ENCODE measurements at places on chromosomes 7 and 10. TPM values are rescaled to one million over a fixed set of nuclear protein-coding genes. Genes with fewer than 3 reads are reported as not detected.
A peak's percentile ranks its signal among the peaks of the same experiment; 100 is the strongest.

LIPN gene
- total RNA-seq: not detected

MRLN gene
- not detected for total RNA-seq

DNA sequence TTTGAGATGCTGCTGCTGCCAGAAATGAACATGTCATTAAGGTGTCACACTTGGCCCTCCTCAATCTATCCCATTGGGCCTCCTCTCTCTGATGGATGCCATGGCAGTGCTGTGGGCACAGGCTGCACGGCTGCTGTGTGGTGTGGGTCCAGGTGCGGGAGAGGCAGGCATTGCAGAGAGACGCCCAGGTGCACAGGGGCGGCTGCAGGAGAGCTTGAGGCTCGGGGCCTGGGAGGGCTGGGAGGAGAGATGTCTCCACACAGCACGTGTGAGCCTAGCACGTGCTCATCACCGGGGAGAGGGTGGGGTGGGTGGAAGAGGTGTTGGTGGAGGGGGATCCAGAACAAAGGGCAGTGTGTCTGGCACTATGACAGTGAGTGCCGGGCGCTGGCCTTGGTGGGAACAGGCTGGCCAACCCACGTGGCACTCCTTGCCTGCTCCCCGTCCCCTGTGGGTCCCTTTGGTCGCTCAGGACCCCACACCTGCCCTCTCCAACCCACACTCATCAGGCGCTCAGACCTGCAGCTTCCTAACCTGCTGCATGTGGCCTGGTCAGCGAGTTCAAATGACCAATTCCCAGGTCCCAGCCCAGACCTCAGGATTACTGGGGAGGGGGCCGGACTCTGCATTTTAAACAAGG is 39.9 kb upstream of the BNIP3 start:
- DNase-seq: no peak

- no peak for DNase-seq
These were observed 37.3 kb downstream of the SH3PXD2A start for GRCh38 chr10:103818105-103818504.

GRCh38 chr10:129972966-129973673 is 9.0 kb upstream of the EBF3 start:
- DNase-seq: no peak

ACTL6B gene
- not detected for total RNA-seq

DNA sequence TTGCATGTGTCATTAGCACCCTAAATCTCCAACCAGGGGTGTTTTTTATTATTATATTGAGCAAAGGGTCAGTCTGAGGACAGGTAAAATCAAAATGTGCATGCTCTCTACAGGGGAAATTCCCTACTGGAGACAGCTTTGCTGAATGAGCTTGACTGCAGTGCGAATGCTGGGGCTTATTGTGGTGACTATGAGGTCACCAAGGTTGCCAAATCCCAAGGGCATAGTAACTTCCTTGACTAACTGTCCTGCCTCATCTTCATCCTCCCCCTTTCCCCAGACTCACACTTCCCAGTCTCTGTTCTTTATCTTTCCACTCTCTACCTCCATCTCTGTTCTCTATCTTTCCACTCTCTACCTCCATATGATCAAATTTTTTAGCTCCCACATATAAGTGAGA is 22.9 kb upstream of the AOC1 start:
- no peak for DNase-seq

DNA sequence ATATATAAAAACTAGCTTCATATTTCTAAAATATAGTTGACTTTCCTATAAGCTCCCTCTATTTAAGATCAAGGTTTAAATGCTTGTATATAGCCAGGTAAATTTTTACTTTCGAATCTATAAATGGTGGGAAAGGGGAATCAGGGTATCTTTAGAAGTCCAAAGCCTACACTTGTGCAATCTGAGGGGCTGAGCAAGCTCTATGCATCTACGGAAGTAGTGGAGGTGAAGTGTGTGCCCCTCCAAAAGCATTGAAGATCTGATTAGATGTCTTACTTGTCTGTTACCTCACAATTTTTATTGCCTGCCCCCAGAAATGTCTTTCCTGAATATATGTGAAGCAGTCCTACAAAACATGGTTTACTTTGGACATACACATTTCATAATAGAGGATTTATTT is 1.6 kb downstream of the AKAP9 start:
- DNase-seq: peak; percentile 8

GRCh38 chr10:23686722-23687121 is 247.8 kb downstream of the OTUD1 start:
- DNase-seq: no peak

GRCh38 chr10:68618234-68618633 is 58.1 kb downstream of the TET1 start:
- DNase-seq: no peak

PAX2 gene
- total RNA-seq: not detected

- DNase-seq: no peak
These were observed 61.1 kb downstream of the SNX13 start for GRCh38 chr7:17879075-17879661.

LBX1 gene
- total RNA-seq: not detected

DNA sequence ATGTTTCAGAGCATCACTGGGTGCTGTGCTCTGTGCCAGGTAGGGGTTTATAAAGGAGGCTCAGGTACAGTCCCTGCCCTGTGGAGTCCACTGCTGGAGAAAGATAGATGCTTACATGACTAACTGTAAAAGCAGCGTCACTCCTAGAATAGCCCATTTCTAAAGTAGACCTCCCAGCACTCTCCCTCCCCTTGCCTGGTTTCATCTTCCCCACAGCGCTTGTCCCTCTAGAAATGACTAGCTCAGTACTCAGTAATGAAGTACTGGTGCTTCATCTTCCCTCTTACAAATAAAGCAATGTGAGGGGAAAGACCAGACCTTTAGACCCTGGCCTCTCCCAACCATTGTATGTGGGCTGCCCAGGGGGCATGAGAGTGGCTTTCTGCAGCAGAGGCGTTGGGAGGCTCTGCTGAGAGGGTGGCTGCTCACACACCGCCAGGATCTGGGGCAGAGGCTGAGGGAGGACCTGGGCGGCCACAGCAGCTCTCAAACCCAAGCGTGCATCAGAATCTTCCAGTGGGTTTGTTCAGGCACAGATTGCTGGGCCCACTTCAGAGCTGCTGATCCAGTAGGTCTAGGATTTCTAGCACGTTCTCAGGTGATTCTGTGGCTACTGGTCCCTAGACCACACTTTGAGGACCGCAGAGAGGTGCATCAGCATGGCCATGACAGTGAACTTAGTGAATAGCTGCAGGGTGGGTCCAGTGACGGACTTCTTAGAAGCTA is 110.3 kb upstream of the ANLN start:
- no peak for DNase-seq

- no peak for DNase-seq
These were observed 65.1 kb upstream of the ITGA8 start for GRCh38 chr10:15784662-15785300.

SDK1 gene
- 0.05 TPM for total RNA-seq

EN2 gene
- not detected for total RNA-seq

DNA sequence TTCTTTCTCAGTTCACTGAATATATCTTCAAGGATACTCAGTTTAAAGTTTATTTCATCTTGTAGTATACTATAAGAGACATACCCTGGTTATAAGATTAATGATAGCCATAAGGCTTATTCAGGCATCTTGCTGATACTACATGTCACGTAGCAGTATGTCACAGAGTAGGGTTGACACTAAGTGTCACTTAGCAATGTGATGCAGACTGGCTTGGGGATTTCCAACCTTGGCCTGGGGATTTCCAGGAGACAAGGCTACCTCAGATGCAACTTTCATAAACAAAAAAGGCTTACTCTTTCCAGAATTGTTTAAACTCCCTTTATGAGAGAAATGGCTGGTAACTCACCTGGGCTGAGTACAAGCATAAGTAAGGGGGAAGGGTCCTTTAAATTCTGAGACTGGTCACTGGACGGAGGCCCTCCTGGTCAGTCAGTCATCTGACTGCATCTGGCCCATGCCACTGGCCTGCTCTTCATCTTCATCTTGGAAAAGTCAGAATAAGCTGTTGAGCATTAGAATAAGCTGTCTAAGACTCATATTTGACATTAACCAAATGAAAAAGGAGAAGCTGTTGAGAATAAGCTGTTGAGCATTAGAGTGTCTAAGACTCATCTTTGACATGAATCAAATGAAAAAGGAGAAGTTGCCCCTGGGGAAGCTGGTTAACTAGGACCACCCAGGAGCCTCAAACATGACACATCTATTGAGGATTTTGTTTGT is 9.5 kb downstream of the SLC13A1 start:
- DNase-seq: no peak

HSPA12A gene
- not detected for total RNA-seq

DNA sequence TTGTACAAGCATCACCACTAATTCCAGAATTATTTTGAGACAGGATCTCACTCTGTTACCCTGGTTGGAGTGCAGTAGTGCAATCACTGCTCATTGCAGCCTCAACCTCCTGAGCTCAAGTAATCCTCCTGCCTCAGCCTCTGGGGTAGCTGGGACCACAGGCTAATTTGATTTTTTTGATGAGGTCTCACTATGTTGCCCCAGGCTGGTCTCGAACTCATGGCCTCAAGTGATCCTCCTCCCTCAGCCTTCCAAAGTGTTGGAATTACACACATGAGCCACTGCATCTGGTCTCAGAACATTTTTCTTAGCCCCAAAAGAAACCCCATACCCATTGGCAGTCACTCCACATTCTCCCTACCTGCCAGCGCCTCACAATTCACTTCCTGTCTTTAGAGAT is 3.5 kb upstream of the WBP1L start:
- no peak for DNase-seq

DNA sequence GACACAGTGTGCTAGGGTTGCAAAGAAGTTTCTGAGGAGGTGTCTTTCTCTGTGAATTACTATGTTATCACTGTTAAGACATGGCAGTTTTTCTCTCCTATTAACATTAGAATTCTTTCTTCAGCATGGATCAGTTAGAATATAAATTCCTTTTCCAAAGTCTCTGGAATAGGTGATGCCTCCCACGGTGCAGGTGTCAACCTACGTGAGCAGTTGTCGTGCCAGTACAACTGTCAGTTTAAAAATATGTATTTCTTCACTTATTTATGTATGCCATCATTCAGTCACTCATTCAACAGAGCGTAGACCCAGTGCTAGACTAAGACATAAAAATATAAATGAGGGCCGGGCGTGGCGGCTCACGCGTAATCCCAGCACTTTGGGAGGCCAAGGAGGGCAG is 83.5 kb downstream of the TACC2 start:
- no peak for DNase-seq

- DNase-seq: no peak
These were observed 353.1 kb upstream of the LRRTM3 start for GRCh38 chr10:66572700-66573099.

- DNase-seq: no peak
These were observed 93.7 kb downstream of the SVOPL start for GRCh38 chr7:138607216-138608126.

OR6V1 gene
- total RNA-seq: not detected

- no peak for DNase-seq
These were observed 32.9 kb upstream of the PCBD1 start for GRCh38 chr10:70921285-70921684.

DNA sequence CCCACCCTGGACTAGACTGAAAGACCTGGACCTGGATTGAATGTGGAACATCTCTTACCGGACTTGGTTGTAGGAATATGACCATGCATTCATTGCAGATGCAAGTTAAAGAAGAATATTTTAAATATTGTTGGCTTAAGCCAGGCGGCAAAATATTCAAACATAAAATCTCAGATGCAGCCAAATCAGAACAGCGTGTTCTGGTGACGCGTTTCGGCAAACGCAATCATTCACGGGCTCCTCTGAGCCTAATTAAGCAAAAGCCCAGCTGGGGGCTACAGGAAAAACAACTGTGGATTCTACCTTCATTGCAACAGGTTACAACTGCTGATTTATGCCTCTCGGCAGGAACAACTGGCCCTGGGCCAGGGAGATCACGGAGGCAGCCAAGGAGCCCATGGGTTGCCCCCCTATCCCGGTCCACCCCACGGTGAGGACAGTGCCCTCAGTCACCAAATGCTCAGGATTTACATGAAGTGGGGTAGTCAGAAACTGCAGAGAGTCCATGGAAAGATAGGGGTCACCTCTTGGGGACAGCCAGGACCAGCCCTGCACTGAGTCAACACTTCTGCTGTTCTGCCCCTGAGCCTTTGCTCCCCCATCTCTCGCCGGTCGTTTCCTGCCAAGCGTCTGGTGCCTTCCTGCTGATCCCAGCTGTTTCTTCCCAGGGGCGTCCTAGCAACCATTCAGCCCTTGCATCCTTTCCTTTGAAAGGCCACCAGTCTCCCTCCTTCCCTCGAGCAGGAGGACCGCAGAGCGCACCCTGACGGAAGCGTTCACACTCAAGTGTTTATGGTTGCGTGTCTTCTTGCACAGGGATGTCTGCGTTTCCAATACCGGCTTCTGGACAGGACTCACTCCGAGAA is 64.4 kb upstream of the SFMBT2 start:
- DNase-seq: no peak

INTS1 gene
- 115 TPM for total RNA-seq

GRCh38 chr7:16492513-16493062 is 27.1 kb upstream of the SOSTDC1 start:
- DNase-seq: no peak

ASZ1 gene
- total RNA-seq: not detected

- DNase-seq: no peak
These were observed 712.1 kb upstream of the NRP1 start for GRCh38 chr10:34046506-34047034.

- no peak for DNase-seq
These were observed 78.8 kb upstream of the ANLN start for GRCh38 chr7:36310897-36311296.

DNA sequence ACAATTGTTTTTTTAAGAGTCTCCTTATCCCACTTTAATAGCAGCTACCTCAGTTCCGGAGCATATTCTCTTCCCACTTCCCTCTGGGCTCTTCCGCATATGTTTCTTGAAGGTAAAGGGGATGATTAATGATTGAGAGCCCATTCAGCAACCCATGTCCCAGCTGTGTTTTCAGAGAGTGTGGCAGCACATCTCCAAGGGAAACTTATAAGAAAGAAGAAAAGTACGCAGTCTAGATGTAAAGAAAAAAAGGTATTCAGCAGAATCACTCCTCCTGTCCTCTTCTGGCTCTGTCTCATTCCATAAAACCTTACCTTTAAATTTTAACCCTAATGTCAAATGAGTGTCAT is 9.7 kb upstream of the ANKRD7 start:
- DNase-seq: no peak

CHAT gene
- total RNA-seq: not detected

- DNase-seq: no peak
These were observed 12.0 kb downstream of the SEC24C start for GRCh38 chr10:73756183-73756582.

C1QL3 gene
- total RNA-seq: 0.29 TPM

All from natural killer cell (primary cell).